ENCODE measurements at places on chromosomes 4 and X.

GRCh38 chrX:154548028-154548316, 552 bp downstream of the IKBKG start:
- no peak for DNase-seq

DNA sequence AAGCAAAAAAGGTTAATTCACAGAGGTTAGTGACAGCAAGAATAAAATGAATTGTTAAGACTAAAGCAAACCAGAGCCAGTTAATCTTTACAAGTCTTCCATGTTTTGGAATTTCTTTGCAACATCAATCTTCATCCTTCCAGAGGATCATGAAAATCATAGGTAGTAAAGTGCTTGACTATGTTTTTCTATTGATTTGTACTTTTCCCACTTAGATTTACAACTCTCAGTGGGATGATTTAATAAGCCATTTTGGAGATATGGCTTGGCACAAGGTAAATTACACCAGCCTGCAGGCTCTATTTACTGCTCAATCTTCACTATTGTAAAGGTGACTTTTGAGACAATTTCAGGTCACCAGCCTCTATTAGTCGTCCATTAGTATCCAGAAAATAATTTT, 26.5 kb downstream of the MSL3 start:
- no peak for DNase-seq

DNA sequence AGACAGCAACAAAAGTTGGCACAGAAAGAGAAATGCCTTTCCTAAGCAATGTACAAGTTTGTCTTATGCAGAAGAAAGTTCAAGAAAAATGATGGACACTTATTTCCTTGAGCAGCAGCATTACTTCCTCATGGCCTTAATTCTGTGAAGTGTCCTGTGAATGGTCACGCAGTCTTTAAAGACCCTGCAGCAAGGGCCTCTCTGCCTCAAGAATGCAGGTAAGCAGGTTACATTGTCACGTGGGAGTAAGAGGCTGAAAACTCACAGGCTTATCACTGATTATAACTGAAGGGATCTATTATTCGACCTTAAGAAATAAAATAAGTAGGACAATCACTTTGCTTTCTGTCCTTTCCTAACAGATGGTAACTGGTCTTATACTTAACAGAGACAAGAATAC, 109.1 kb downstream of the ATP8A1 start:
- no peak for DNase-seq

GRCh38 chr4:148412460-148412994, 29.7 kb downstream of the NR3C2 start:
- no peak for DNase-seq

GRCh38 chrX:43861750-43862149, 20.5 kb downstream of the MAOB start:
- no peak for DNase-seq

DNA sequence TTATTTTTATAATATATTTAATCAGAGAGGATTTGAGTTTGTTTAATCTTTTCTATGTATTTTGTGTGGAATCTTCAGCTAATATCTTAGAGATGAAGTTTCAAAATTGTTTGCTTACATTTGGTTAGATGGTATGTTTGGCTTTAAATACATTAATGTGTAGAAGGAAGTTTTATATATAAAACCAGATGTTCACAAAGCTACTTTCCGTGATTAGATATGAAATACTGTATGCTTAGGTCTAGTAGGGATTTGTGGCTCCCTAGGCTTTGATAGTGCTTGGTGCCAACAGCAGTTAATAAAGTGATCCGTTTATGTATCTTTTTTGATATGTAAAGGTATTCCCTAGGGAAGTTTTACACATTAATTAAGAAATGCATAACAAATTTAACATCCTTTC, 223.0 kb downstream of the ARHGAP10 start:
- DNase-seq: no peak

GRCh38 chrX:124940531-124940930, 379.1 kb upstream of the TEX13C start:
- no peak for DNase-seq

DNA sequence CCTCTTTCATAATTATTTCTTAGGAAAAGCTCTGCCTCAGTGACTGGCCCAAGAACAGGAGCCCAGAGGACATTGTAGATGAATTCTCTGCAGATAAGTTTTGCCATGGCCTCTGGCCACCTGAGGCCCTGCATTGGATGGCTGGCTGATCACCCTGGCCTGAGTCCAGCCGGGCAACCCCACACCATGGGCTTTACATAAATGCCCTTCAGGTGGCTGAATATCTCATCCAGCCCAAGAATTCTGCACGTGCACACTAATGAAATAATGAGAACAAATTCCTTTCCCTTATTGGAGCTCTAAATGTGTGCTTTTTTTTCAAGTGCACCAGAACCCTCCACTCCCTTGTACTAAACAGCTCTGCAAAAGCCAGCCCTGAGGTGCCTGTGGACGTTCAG, 65.7 kb downstream of the IRF2 start:
- no peak for DNase-seq

DNA sequence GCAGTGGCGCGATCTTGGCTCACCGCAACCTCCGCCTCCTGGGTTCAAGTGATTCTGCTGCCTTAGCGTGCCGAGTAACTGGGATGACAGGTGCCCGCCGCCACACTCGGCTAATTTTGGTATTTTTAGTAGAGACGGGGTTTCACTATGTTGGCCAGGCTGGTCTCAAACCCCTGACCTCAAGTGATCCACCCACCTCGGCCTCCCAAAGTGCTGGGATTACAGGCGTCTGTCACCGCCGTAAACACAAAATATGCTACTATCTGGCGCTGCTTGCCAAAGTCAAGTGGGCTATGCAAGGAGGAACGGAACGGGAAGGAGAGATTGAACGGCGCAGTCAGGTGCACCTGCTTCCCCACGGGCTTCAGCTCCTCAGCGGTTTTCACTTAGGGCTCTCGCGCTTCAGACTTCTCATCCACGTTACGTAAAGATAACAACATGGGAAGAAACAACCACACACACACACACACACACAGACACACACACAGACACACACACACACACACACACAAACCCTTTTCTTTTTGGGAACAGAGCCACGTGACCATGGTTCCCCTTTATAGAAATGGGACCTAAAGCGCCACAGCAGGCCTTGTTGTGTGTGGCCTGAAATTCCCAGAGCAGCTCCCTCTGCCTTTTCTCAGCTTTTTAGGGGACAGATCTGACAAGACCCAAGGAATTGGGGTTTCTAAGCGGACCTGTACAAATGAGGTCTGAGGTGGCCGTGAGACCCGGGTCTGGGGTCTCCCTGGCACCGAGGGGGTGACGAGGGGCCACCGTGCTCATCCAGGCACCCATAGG, 1.5 kb downstream of the P2RY8 start:
- DNase-seq: peak; percentile 40

GRCh38 chr4:164023214-164023613, 528.7 kb downstream of the TMA16 start:
- DNase-seq: no peak

- DNase-seq: no peak
These were observed 93.4 kb downstream of the NHSL2 start for GRCh38 chrX:72003811-72004750.

DNA sequence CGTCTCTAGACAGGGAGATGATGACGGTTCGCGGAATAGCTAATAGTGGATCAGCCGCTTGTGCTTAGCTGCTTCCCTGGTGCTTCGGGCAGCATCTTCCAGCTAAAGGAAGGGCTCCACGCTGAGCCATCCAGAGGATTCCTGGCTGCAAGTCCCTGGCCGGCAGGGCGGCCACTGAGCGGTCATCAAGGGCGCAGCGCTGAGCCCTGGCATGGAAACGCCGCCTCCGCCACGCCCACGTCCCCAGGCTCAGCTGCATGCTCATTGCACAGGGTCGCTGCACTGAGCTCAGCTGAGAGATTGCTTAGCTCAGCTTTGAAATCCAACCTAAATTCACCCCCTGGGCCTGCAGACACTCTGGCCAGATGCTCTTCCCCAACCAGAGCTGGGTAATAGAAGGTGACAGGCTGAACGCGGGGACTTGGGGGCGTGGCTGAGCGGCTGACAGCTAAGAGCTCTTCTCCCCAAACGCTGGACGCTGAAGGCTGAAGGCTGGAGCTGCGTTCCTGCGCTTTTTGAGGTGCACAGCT, 118.2 kb upstream of the KIT start:
- no peak for DNase-seq

- no peak for DNase-seq
These were observed 68.0 kb downstream of the N4BP2 start for GRCh38 chr4:40124690-40125089.

- DNase-seq: no peak
These were observed 178.4 kb upstream of the GALNT7 start for GRCh38 chr4:172989984-172990820.

DNA sequence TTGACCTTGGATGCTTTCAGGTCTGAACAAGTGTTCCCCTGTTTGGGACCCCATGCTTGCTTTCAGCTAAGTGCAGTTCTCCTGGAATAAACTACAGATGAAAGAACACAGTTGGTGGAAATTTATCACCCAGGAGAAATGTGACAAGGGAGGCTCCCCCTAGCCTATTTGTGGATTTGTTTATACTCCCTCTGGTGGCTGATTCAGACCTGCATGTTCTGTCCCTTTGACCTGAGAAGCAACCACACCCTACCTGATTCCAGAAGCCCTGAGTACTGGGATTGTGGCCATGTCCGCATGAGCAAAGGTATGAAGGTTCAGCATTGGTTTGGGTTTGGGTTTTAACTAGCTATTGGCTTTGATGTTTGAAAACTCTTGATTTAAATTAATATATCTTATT, 440.9 kb downstream of the MID1IP1 start:
- DNase-seq: no peak

GRCh38 chr4:8368061-8368481, 72.5 kb downstream of the ACOX3 start:
- no peak for DNase-seq
